ENCODE measurements at places on chromosomes 2 and 18.

DNA sequence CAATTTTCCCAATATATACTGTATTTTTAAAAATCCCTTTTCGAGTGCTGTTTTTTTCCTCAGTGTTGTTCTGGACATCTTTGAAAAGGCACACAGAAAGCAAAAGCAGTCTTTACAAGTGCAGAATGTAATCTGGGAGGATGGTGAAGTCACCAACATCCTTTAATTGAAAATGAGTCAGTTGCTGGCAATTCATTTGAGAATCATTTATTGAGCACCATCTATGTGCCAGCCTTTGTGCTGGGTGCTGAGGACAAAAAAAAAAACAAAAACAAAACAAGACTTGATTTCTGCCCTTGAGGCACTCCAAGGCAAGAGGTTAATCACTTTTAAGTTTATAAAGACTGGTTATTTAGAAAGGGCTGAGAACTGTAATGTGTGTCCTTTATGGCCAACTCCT, 46.7 kb upstream of the ACVR1 start:
- no peak for DNase-seq

GRCh38 chr2:64119369-64119768, 24.9 kb downstream of the PELI1 start:
- DNase-seq, result no peak

DNA sequence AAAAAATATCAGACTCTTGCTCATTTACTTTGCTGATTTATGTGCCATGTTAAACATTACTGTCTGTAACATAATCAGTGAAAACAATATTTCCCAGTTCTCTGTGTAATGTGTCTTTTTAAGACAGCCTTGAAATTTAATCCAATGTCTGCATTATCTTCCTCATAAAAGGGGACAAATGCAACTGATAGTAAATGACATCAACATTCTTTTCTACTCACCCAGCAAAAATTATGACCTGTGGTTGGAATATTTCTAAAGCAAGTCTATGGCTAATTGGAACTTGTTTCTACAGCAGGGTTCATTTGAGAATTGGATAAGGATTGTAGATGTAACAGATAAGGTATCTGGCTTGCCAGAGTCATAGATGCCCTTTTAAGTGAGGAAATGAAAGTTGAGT, 34.8 kb downstream of the C1D start:
- no peak for DNase-seq

DNA sequence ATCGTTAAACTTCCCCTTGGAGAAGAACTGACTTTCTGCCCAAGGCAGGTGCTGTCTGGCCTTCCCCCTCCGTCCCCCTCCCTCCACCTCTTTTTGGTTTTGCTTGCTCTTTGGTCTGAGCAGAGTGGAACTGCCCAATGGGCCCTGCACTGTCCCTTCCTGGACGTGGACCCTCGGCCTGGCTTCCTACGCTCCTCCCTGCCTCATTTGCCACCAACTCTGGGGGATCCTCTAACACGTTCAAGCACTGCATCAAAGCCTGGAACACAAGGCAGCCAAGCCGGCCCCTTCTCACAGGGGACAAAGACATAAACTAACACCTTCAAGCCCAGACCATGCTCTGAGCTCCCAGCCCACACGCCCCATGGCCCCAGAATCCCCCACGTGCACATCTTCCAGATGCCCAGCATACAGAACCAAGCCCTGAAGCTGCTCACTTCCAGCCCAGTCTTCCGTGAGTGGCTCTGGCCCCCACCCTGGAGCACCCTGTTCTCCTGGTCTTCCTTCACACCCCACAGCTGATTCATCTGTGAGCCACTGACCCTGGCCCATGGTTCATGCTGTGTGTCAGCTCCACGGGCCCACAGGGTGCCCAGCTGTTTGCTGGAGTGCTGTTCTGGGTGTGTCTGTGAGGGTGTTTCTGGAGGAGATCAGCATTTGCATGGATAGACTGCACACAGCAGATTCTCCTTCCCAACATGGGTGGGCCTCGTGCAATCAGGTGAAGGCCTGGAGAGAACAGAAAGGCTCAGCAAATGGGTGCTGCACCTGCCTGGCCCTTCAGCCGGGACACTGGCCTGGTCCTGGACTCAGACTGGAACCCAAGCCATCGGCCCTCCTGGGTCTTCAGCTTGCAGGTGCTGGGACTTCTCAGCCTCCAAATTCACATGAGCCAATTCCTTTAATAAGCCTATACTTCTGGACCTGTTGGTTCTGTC, 247.1 kb upstream of the SALL3 start:
- DNase-seq, result no peak

DNA sequence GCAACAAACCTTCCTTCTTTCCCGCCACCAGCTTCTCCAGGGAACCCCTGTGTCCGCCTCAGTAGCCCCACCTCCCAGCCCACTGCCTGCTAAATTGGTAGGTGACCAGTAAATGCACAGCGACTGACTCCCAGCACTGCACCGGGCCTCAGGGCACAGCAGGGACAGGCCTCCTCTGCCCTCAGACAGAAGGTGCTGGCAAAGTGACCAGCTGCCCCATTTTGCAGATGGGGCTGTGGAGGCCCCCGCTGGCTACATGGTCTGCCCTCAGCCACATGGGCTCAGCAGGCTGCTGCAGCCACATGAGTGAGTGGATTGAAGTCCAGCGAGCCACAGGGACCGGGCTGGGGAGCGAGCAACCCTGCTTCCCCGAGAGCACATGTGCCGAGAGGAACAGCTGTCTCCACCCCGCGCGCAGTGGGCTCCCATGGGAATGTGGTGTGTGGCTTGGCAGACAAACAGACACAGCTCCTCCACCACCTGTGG, 7.8 kb upstream of the NPPC start:
- peak; percentile 31 for DNase-seq

DNA sequence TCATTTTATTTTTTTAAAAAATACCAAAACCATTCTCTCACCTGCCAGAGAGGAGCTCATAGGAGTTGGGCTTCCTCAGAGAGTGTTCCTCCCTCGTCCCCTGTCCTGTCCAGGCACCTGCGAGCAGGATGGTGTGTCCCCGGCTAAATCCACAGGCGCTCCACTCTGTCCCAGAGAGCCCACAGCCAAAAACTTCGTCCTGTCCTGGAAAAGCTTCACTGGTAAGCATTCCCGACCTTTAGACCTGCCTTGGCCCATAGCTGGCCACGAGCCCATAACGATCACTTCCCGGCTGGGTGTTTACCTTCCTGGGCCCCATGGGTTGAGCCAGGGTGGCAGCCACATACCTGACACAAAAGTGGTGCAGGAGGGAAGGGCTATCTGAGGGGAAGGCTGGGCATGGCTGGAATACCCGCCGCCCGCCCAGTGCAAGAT, at the start of gene NGEF:
Gene NGEF, minus strand, starts transcription at position 230 of the 435 bp plus-strand sequence. CDS start 38,366 bp downstream, outside the sequence.
- no peak for DNase-seq

DNA sequence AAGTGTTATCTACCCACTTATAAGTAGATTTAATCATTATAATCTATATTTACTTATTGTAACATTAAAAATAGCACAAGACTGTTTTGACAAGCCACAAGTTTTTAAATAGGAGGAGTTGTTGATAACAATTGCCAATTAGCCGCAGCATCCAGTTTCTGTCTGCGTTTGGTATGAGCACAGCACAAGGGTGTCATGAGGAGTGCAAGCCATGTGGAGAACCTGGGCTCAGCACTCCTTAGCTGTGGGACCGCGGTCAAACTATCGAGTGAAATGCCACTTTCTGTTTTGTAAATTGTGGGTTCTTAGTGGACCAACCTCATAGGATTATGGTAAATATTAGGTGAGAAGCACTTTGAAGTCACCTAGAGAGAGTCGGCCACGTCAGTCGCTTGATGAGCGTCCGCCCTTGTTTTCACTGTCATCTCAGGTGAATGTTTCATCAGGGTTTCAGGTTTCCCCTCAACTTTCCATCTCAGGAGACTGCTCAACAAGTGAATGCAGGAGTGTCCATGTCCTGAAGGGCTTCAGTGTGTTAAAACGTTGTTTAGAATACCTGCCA, 294.5 kb downstream of the ZNF407 start:
- no peak for DNase-seq

DNA sequence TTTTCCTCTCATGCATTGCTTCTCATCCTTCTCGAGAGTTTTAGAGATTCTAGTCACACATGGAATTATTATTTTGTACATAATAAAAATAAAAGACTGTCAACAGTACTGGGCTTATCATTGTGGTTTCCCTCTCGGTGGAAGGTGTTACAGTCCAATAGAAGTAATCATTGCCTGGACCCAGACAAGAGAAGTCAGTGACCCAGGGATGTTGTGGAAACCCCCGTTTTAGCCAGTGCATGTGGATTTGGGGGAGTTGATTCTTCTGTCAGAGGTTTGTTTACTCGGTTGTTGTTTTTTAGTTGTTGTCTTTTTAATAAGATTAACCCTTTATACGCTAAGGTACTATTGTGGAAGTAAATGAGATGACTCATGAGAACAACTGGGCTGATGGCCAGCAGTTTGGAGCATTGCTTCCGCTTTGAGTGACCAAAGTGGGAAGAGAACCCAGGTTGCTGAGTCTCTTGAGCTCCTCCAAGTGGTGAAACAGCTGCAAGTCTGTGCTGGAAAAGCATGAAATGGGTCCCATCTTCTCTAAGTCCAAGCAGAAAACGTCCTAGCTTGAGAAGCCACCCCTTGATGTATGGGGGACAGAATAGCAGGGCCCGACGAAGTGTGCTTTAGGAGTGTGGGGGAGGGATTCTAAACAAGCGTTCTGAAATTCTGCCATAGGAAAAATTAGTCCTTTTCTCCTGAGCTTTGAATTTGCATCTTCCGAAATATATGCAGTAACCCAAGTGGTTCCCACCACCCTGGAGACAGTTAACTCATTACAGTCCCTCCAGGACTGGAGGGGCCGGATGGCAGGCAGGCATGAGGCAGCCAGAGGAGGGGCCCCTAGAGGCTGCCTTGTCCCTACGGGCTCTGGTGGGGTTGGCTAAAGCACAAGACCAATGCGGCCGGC, 61.8 kb upstream of the GPR45 start:
- DNase-seq, result no peak

DNA sequence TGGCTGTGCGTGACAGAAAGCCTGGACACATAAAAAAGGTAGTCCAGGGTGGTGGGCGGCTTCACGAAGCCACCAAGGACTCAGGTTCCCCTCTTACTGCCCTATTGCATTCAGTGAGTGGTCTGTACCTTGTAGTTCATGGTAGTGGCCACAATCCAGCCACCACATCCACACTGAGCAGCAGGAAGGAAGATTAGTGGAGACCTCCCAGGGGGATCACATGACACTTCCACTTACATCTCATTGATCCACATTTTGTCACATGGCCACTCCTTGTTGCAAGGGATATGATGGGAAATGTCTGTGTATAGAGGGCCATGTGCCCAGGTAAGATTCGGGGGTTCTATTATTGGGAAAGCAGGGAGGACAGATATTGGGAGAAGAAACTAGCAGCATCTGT, 13.7 kb downstream of the IL1R2 start:
- no peak for DNase-seq

GRCh38 chr2:174608866-174609214, 11.2 kb upstream of the WIPF1 start:
- DNase-seq, result peak; percentile 34

- DNase-seq, result no peak
Measured at GRCh38 chr18:61992923-61993322, 100.1 kb upstream of the RNF152 start.

DNA sequence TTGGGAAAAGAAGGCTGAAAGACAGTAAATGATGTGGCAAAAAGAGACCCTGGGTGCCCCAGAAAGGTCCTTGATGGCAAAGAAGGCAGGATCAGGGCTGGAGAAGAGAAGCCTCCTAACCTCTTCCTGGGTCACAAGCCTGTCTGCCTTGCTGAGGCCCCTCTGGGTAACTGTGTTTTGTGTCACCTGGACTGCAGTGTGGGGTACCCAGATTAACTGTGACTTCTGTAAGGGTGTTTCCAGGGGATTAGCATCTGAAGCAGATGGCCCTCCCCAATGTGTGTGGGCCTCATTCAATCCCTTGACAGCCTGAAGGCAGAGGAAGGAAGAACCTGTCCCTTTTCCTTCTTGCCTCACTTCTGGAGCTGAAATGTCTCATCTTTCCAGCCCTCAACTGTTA, 35.6 kb upstream of the APCDD1 start:
- DNase-seq, result no peak

- no peak for DNase-seq
Measured at GRCh38 chr2:209431701-209432100, 7.9 kb downstream of the MAP2 start.

DNA sequence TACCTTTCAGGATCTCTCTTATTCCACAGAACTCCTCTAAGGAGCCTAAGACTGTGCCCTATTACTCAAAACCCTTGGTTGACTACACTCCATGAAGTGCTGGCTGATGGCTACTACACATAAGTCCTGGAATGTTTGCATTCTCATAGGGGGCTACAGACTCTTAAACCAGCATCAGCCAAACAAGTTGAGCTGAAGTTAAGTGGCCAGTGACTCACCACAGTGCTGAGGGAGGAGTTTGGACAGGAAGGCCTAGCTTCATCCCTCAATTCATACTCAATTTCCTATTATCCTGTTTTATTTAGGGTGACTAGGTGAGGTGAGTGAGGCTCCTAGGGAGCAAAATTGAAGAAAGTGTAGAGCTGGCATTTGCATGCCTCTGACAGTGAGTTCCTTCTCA, 246.7 kb downstream of the SMAD2 start:
- no peak for DNase-seq

GRCh38 chr2:43251171-43251731, 24.8 kb upstream of the ZFP36L2 start:
- no peak for DNase-seq

DNA sequence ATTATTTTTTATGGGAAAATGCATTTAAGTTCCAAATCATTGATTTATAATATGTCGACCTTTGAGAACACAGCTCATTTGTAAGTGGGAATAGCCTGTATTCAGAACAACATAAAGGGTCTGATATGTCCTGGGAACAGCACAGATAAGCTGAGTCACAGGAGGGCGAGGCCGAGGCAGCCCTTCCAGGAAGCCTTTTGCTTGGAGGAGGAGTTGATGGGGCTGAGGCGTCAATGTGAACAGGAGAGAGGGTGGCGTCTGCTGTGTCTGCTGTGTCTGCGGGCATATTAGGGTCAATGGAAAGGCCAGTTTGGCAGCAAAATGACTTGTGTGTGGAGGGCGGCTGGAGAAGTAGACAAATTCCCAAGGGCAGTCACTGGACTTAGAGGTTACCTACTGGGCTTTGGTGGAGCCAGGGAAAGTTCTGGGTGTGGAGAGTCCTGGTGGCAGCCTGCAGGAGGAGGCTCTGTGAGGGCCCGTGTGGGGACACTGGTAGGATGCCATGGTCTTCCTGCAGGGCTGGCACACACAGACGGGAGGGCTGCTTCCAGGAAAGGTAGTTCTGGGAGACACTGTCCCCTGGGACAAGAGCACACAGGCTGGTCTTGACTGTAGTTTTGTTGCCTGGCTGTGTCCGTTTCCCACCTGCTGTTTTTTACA, 128.1 kb downstream of the GLI2 start:
- DNase-seq, result no peak

GRCh38 chr2:12008425-12009061, 262.1 kb downstream of the LPIN1 start:
- no peak for DNase-seq
